ENCODE measurements at places on chromosomes 6 and 20. TPM values are rescaled to one million over a fixed set of nuclear protein-coding genes. Genes with fewer than 3 reads are reported as not detected.
A peak's percentile ranks its signal among the peaks of the same experiment; 100 is the strongest.

Gene UBD
- total RNA-seq, result 0.62 TPM

GRCh38 chr6:56169366-56169765 lies 78.0 kb downstream of the COL21A1 start:
- no peak for DNase-seq

Gene WTAP
- total RNA-seq, result 109 TPM

Gene GTSF1L
- not detected for total RNA-seq

DNA sequence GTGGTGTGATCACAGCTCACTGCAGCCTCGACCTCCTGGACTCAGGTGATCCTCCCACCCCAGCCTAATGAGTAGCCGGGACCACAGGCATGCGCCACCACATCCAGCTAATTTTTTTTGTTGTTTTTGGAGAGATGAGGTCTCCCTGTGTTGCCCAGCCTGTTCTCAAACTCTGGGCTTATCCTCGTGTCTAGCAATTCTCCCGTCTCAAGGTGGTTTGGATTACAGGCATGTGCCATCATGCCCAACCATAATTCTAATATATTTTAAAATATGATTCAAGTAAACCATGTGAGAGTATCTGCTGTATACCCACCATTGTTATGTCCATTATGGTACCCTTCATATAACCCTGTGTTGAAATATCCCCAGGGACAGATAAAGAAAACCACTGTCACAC lies 60.3 kb upstream of the C20orf144 start:
- no peak for DNase-seq

GRCh38 chr20:42461965-42462593 lies 727.6 kb downstream of the PTPRT start:
- no peak for DNase-seq

GRCh38 chr20:51227744-51228143 lies 204.8 kb upstream of the KCNG1 start:
- DNase-seq, result no peak

GRCh38 chr20:25126204-25127029 lies 44.5 kb upstream of the VSX1 start:
- DNase-seq, result no peak

DNA sequence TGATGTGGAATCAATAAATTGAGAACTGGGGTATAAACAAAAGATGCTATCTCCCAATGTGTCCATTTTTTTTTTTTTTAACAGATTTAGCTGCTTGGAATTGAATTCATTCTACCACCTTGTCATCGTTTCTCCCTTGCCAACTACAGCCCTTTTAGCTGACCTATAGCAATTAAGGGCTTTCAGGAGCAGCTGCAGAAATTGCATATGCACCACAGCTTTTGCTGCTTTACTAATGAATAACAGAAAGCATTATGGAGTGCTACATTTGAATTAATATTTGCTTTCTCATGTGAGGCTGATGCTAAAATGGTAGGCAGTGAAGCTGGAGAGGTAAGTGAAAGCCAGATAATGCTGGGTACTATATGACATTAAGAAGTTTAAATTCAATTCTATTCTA lies 5.7 kb downstream of the SESN1 start:
- no peak for DNase-seq

Gene ABHD16B
- total RNA-seq, result not detected

Gene DDO
- total RNA-seq, result not detected

- DNase-seq, result no peak
Observed at GRCh38 chr6:166660157-166660688, 33.2 kb upstream of the RPS6KA2 start.

DNA sequence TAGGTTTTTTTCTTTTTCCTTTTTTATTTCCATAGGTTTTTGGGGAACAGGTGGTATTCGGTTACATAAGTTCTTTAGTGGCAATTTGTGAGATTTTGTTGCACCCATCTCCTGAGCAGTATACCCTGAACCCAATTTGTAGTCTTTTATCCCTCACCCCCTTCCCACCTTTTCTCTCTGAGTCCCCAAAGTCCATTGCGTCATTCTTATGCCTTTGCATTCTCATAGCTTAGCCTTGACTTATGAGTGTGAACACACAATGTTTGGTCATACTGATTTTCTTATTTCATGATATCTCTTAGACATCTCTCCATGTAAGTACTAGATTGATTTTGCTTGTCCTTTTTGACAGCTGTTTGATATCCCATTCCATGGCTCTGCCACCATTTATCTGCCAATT lies 27.2 kb downstream of the TGM3 start:
- DNase-seq, result no peak

Gene COL9A3
- total RNA-seq, result 0.47 TPM

Gene CD109
- total RNA-seq, result 23.6 TPM

- DNase-seq, result peak; percentile 69
Observed at GRCh38 chr20:29873946-29874345, 1383.5 kb upstream of the DEFB115 start.

Gene TMEM170B
- total RNA-seq, result 0.72 TPM

Gene MCCD1
- not detected for total RNA-seq

- DNase-seq, result no peak
Observed at GRCh38 chr6:150667977-150668716, 68.5 kb downstream of the PLEKHG1 start.

DNA sequence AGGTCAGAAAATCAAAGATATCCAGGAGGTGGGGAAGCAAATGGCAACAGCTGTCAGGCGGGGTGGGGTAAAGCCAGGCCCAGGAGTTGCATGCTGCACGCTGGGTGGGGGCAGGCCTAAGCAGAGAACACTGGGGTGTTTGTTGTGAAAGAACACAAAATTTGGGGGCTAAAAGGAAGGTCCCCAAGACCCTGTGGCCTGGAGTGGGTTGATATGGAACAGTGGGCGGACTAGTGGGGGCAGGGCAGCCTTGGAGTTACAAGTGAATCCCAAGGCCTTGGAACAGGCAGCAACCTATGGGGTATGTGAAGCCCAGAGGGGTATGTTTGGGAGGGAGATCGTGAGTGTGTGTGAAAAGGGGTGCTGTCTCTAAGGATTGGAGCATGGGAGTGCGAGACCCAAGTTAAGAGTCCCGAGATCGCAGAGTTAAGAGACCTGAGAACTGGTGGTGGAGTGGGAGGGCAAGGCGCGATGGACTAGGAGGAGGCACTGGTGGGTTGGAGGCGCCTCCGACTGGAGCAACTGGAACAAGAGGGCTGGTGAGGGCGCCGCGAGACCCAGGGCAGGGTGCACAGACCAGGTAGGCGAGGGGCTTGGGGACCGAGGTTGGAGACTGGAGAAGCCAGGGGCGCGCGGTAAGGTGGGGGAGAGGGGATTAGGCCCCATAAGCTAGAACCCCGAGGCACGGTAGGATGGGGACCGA lies 658 bp downstream of the CUL7 start:
- peak; percentile 75 for DNase-seq

DNA sequence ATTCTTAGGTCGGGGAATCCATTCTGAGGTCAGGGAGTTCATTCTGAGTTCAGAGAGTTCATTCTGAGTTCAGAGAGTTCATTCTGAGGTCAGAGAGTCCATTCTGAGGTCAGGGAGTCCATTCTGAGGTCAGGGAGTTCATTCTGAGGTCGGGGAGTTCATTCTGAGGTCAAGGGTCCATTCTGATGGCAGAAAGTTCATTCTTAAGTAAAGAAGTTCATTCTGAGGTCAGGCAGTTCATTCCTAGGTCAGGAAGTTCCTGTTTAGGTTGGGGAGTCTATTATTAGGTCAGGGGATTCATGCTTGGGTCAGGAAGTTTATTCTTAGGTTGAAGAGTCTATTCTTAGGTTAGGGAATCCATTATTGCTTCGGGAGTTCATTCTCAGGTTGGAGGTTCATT lies 16.5 kb upstream of the NXT1 start:
- no peak for DNase-seq

DNA sequence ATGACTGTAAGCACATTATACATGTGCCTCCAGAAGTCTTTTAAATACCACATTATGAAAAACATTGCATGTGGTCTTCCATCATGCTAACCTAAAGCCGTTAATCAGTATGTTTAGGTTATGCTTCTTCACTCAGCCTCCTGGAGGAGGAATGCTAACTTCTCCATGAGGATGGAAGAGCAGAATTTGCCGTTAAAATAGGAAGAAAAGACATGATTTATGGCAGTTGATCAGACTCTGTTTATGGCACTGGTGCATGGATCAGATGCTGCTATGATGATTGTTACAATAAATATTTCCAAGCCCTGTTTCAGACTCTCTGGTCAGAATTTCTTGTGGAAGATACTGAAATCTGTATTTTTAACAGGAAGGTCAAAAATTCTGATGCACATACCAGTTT lies 31.7 kb downstream of the MAP3K4 start:
- no peak for DNase-seq

Gene AIF1
- 69.6 TPM for total RNA-seq

DNA sequence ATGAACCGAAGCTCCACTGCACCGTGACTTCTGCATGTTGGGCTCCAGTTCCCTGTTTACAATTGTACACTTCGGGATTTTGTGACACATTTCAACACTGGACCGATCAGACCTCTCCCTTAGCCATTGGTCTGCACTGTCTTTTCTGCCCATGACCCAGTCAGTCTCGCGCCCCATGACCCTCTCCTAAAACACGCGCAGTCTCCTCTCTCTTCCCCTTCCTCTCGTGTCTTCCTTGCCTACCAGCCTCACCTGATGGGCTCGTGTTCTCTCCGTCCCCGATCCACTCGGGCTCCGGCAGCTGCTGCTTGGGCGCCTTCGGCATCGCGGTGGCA lies 535 bp upstream of the ABCF1 start:
- no peak for DNase-seq

DNA sequence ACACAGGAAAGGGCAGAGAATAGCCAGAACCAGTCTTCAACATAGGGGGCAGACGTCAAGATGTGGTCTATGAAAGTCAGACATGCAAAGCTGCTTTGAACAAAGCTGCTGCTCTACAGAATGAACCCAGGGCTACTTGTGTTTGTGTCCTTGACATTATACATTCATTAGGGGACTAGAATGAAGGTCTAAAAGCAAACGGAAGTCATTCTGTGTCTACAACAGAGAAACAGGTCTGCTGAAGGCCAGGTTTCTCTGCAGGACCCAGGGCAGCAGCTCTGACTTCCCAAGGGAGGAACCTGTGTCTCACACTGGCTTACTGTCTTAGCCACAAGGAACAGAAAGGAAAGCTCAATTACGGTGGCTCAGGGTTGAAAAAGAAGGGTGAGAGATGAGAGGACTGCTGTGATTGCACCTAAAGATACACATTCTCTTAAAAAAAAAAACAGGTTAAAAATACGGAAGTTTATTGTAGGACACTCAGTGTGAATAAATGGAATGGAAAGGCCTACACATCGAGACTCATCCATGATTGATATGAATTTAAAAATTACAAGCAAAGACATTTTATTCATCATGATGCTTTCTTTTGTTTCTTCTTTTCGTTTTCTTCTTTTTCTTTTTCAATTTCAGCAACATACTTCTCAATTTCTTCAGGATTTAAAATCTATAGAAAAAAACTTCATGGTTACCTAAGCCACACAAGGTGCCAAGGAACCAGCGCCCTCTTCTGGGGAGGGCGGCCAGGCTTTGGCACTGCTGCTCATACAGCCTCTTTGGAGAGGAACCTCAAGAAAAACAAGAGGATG lies 6.7 kb downstream of the PSMA7 start:
- DNase-seq, result peak; percentile 91

Gene TNFRSF6B
- not detected for total RNA-seq

- DNase-seq, result no peak
Observed at GRCh38 chr20:32236048-32236533, 28.4 kb downstream of the POFUT1 start.

Gene TPX2
- 61.3 TPM for total RNA-seq

Gene MCHR2
- not detected for total RNA-seq

Gene APOBEC2
- total RNA-seq, result not detected

Gene OPN5
- total RNA-seq, result not detected

- DNase-seq, result no peak
Observed at GRCh38 chr6:156268849-156269248, 508.3 kb upstream of the ARID1B start.

Gene SLC24A3
- not detected for total RNA-seq

DNA sequence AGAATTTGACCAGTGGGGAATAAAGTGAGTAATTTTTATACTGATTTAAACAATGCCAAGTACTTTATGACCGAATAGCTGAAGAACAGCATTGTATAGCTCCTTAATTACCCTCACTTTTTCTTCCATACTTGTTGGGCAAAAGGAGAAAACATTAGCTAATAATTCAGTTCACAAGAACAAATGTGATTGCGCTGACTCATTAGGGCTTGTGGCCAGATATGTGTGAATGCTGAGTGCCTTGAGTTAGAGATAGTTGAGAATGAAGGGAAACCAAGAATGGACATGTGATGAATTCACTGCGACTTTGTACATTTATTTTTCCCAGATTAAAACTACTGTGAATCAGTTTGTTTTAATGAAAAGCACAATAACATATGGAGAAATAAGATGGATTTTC lies 669.4 kb downstream of the TFAP2A start:
- DNase-seq, result no peak

Gene ADAM33
- not detected for total RNA-seq

Gene RIPPLY2
- total RNA-seq, result not detected

- no peak for DNase-seq
Observed at GRCh38 chr20:21623074-21623780, 82.2 kb upstream of the PAX1 start.

Gene PXMP4
- total RNA-seq, result 5.5 TPM

DNA sequence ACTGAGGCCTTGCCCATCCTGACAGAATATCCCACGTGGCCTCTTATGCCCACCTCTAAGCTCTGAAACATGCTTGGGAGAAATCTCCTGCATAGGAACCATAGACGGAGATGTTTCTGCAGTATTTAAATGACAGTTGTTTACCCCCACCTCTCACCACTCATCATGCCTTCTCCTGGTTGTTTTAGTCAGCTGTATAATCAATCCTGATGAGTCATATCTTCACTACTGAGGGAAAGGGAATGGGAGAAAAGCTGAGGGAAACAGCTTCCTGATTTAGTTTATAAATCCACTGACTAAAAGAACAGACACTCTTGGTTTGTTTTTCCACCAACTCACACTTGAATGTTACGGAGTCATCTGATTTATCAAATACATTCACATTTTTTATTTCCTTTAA lies 113.2 kb upstream of the TENT5A start:
- no peak for DNase-seq

Gene ECT2L
- total RNA-seq, result not detected

Gene CMTR1
- total RNA-seq, result 57.1 TPM

Gene TCP11
- not detected for total RNA-seq

Gene CPNE5
- 0.65 TPM for total RNA-seq

Gene SLC17A1
- 0.28 TPM for total RNA-seq

DNA sequence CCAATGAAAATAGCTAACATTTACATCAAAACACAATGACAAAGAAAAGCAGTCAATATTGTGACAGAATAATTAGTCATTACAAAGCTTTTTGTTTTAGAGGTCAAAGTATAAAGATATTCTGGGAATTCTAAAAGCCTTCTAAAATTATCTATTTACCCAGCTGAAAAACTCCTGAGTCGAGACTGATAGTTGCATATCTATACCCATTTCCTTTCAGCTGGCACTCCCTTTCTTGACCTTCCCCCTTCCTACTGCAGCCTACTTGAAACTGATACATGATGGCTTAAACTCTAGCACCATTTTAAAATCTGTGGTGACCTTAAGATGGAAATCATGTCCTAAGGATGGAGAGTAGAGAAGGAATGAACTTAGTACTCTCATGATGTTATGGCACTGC lies 38.6 kb downstream of the LMBRD1 start:
- DNase-seq, result no peak

- peak; percentile 86 for DNase-seq
Observed at GRCh38 chr6:34459899-34460593, 5.8 kb upstream of the PACSIN1 start.

Data from activated CD4-positive, alpha-beta T cell treated with anti-CD3 and anti-CD28 coated beads, Interleukin-2, amount 10 ng/mL, durations not matched to agents 24 days and 14 days (primary cell).